Suppressor macrophage treated with lipopolysaccharide for 1 hour (primary cell): ENCODE measurements at places on chromosomes 11 and 22.

DNA sequence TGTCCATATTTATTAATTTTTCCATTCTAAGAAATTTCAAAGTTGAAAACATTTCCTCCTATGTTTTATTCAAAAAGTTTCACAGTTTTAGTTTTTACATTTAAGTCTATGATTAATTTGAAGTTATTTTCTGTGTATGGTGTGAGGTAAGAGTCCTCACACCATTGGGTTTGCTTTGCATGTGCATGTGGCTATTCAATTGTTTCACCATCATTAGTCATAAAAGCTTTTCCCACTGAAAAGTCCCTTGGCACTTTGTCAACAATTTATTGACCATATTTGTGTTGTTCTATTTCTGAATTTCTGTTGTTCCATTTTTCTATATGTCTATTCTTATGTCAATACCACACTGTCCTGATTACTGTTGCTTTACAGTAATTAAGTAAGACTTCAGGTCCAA is 186.5 kb downstream of the KIF18A start:
- DNase-seq: no peak

GRCh38 chr22:48528221-48528915 is 1299.3 kb downstream of the BRD1 start:
- no peak for DNase-seq

DNA sequence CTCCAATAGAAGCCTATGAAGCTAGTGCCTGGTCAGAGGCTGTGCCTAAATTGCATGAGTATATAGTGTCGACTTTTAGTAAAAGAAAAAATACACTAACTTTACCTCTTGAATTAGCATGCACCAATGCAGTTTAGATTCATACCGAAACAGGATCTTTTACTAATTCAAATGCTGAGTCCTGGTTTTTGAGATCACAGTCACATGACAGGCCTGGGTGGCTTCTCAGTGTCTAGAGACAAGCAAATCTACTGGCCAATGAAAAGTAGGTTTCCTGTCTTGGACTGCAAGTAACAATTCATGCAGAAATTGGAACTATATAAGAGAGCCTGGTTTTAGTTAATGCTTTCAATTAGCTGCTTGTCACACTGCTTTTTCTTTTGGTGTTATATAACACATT is 7.2 kb downstream of the ARHGEF12 start:
- peak; percentile 34 for DNase-seq

DNA sequence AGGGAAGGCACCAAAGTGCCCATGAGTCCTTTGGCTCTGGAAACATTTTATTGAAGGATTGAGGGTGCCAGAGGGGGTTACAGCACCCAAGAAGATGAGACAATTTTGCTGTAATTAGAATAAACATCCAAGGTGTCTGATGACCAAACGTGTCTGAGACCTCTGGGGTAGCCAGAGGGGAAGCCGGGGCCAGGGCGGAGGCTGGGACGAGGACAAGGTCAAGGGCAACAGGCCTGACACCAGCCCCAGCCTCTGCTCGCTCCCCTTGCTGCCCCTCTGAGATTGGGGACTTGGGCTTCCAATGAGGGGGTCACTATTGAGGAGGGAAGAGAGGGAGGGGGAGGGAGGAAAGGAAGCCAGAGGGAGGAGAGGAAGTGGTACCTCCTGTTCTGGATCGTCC is 25.6 kb downstream of the TMPRSS6 start:
- no peak for DNase-seq

DNA sequence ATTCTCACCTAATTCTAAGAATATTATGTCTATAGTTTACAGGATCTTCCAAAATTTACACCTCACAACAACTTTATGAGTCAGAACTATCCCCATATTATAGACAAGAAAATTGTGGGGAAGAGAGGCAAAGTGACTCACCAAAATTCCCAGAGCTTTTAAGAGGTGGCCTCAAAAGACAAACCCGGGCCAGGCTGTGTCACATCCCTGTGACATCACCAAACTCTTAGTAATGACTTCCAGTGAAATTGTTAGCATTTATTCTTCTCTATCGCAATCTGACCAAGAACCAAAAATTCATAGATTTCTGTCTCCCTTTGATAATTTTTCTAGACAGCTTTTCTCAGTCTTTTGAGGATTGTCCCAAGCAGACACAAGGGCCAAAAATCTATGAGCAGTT is 134.3 kb downstream of the SNX19 start:
- DNase-seq: peak; percentile 42
